ENCODE measurements at places on chromosomes 4 and X. TPM values are rescaled to one million over a fixed set of nuclear protein-coding genes. Genes with fewer than 3 reads are reported as not detected.
A peak's percentile ranks its signal among the peaks of the same experiment; 100 is the strongest.

DNA sequence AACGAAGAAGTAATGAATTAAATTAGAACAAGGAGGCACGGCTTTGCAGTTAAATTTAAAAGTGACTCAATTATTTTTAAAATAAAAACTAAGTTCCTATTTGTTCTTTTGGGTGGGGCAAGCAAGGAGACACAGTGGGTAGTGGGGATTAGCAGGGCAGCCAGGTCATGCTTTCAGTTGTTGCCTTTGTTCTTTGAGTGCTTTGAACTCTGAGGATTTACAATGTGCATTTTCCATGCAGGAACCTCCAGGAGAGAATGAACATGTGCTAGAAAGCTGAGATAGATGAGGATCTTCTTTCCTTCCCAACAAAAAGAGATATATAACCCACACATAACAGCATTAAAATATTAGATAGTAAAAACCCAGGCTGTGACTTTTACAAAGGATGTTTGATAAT, 420.4 kb upstream of the CTSO start:
- no peaks in the 10 kb centered on the region for H3K27me3 ChIP-seq
- H3K4me1 ChIP-seq, result no peaks in the 10 kb centered on the region
- no peaks in the 10 kb centered on the region for H3K36me3 ChIP-seq
- H3K4me3 ChIP-seq, result no peak overlapping the region
- no peak overlapping the region for H3K27ac ChIP-seq

GRCh38 chr4:26726655-26727387, 133.8 kb upstream of the STIM2 start:
- H3K4me1 ChIP-seq, result no peaks in the 10 kb centered on the region
- H3K4me3 ChIP-seq, result no peak overlapping the region
- H3K36me3 ChIP-seq, result no peaks in the 10 kb centered on the region
- no peak overlapping the region for H3K27ac ChIP-seq

Gene MAGEC2
- not detected for total RNA-seq

DNA sequence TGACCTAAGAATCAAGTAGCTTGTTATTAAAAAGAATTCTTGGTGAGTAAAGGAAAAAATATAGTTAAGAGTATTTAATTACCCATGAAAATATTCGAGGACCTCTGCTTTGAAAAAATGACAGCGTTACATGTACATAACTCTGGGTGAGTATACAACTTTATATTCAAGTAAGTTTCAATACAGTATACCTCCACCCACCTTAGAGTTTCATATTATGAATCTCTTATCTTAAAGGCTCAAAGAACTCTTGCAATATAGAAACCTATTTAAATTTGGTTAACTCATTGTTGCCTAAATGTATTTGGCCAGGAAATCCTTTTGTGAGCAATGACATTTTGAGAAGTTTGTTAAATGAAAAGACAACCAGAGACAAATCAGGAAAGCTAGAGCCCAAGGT, 138.2 kb downstream of the QDPR start:
- H3K36me3 ChIP-seq, result no peaks in the 10 kb centered on the region
- no peak overlapping the region for H3K4me3 ChIP-seq
- no peaks in the 10 kb centered on the region for H3K27me3 ChIP-seq
- no peak for DNase-seq
- no peaks in the 10 kb centered on the region for H3K4me1 ChIP-seq

Gene FAT4
- 5.0 TPM for total RNA-seq

- H3K36me3 ChIP-seq, result peaks cover 6% of the 10 kb centered on the region
- no peaks in the 10 kb centered on the region for H3K27me3 ChIP-seq
- H3K4me1 ChIP-seq, result peaks cover under 1% of the 10 kb centered on the region
- DNase-seq, result no peak
- H3K27ac ChIP-seq, result no peak overlapping the region
Measured at GRCh38 chr4:158667651-158668198, 4.0 kb downstream of the C4orf46 start.

DNA sequence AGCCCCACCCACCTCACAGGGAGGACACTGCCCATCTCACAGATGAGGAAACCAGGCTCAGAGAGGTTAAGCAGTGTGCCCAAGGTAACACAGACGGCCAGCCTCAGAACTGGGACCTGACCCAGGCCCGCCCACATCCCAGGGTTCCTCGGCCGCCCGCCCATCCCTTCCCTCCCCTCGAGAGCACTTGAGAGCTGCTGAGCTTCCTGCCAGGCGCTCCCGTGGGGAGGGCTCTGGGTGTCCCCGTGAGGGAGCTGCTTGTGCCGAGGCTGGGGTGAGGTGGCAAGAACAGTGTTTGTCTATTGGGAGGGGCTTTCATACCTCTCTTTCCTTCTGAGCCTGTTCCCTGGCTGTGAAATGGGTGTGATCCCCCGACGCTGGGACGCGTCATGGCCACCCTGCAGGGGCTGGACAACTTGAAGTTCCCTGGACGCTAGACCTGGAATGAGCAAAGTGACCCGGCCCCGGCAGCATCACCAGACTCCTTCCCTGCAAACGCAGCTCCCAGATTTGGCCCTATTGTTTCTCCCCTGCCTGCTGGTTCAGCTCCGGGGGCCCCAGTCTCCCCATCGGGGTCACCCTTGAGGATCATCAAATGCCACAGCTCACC, 204.9 kb downstream of the AFAP1 start:
- H3K4me1 ChIP-seq, result no peaks in the 10 kb centered on the region
- no peak overlapping the region for H3K27ac ChIP-seq
- DNase-seq, result no peak

- no peaks in the 10 kb centered on the region for H3K36me3 ChIP-seq
- no peaks in the 10 kb centered on the region for H3K27me3 ChIP-seq
- no peak for DNase-seq
- no peak overlapping the region for H3K4me3 ChIP-seq
- H3K27ac ChIP-seq, result no peak overlapping the region
Measured at GRCh38 chr4:161656594-161656993, 507.2 kb downstream of the FSTL5 start.

DNA sequence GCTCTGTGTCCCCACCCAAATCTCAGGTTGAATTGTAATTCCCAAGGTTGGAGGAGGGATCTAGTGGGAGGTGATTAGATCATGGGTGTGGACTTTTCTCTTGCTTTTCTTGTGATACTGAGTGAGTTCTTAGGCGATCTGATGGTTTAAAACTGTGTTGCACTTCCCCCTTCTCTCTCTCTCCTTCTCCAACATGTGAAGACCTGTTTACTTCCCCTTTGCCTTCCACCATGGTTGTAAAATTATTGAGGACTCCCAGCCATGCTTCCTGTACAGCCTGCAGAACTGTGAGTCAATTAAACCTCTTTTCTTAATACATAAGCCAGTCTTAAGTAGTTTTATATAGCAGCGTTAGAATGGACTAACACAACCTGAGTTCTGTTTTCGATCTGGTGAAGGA, 738.2 kb downstream of the ARAP2 start:
- H3K36me3 ChIP-seq, result no peaks in the 10 kb centered on the region
- DNase-seq, result no peak
- H3K27ac ChIP-seq, result no peak overlapping the region
- H3K27me3 ChIP-seq, result no peaks in the 10 kb centered on the region
- H3K4me1 ChIP-seq, result no peaks in the 10 kb centered on the region

Gene GPAT3
- 1.8 TPM for total RNA-seq

Gene BANK1
- 0.93 TPM for total RNA-seq

Gene MAB21L2
- not detected for total RNA-seq

DNA sequence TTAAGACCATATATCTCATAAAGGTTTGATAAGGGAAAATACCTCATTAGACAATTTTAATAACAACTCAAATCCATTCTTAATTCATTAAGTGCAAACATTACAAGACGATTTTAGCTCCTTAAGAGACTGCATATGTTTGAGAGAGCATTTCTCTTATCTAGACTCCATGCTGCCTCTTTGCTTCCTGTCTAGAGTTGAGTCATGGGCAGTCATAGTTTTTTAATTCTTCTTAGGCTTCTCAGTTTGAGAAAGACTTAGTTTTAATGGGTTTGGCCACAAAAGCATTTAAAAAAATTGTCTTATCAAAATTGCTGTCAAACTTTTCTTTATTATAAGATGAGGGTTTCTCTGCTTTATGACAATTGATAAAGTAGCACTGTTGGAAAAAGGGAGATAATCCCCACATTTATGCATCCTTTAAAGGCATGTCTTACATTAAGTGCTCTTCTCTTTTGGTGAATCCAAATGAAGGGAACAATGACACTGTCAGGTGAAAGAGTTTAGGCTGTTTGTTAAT, 713.4 kb downstream of the PCDH18 start:
- H3K27ac ChIP-seq, result no peak overlapping the region
- DNase-seq, result no peak

- DNase-seq, result no peak
- no peaks in the 10 kb centered on the region for H3K27me3 ChIP-seq
- H3K4me1 ChIP-seq, result no peaks in the 10 kb centered on the region
- no peak overlapping the region for H3K4me3 ChIP-seq
- H3K36me3 ChIP-seq, result no peaks in the 10 kb centered on the region
Measured at GRCh38 chrX:46247456-46247855, 297.8 kb downstream of the ZNF674 start.

- no peak for DNase-seq
- H3K4me1 ChIP-seq, result no peaks in the 10 kb centered on the region
- H3K27ac ChIP-seq, result no peak overlapping the region
- H3K36me3 ChIP-seq, result no peaks in the 10 kb centered on the region
- H3K4me3 ChIP-seq, result no peak overlapping the region
Measured at GRCh38 chr4:11669156-11669555, 240.5 kb upstream of the HS3ST1 start.

DNA sequence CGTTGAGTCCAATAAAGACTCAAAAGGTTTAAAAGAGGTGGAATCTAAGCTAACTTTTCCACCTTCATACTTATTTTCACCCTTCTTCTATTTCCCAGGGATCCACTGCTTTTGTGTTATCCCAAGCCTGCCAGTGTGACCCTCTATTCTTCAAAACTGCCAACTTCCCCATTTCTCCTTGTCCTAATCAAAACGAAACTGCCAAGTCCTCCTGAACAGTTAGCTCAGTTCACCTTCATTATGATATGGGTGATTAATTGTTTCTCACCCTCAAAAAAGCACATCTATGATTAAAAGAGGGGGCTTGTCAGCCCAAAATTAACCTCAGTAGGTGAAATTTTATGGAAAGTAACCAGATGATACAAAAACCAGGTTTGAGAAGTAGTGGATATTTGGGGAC, 108.4 kb downstream of the GUCY2F start:
- DNase-seq, result no peak
- H3K36me3 ChIP-seq, result no peaks in the 10 kb centered on the region
- no peaks in the 10 kb centered on the region for H3K27me3 ChIP-seq
- no peak overlapping the region for H3K27ac ChIP-seq
- peaks cover 5% of the 10 kb centered on the region for H3K4me1 ChIP-seq
- no peak overlapping the region for H3K4me3 ChIP-seq

DNA sequence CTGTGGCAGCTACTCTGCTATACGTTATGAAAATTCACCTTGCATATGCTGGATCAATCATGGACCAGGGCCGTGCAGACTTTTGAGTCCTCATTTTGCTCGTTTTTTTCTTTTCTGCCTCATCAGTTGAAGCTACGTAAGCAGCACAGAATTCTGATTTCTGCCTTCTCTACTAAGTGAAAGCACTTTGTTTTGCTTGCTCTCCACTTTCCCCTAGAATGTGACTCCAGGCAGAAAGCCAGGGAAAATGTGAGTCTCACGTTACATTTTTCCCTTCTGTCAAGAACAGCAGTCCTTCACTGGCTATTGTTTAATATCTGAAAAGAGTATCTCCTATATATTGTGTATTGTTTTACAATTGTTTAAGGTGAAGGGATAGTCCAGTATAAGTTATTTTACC, 1840.1 kb downstream of the PCDH7 start:
- no peaks in the 10 kb centered on the region for H3K4me1 ChIP-seq
- no peak overlapping the region for H3K4me3 ChIP-seq
- DNase-seq, result no peak

DNA sequence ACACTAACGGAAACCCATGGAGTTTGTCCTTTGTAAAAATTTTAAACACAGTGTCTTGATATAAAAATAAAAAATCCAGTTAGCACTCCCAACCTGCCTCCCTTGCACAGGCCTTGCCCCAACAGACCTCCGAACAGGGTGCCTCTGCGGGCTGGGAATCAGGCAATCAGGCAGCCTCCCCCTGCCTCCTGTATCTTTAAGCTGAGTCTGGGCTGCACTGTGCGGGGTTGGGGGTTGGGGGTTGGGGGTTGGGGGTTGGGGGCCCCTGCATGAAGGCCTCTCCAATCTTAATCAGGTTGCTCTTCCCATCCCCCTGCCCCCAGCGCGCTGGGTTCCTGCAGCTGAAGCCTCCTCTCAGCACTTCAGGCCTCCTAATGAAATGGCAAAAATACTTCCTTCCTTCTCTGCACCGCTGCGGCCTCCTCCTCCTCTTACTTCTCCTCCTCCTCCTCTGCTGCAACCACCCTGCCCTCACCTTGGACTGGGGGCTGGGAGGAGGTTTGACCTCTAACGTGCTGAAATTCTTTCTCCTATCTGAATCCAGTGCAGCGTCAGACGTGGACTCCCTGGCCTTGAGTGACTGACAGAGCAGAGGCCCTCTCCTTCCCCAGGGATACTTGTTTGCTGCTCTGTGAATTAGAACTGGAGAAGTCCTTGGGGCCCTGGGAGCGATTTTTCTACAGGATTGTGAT, 26.6 kb downstream of the NLGN3 start:
- peaks cover 3% of the 10 kb centered on the region for H3K36me3 ChIP-seq
- H3K27ac ChIP-seq, result no peak overlapping the region

Gene SPATA18
- total RNA-seq, result 2.0 TPM

DNA sequence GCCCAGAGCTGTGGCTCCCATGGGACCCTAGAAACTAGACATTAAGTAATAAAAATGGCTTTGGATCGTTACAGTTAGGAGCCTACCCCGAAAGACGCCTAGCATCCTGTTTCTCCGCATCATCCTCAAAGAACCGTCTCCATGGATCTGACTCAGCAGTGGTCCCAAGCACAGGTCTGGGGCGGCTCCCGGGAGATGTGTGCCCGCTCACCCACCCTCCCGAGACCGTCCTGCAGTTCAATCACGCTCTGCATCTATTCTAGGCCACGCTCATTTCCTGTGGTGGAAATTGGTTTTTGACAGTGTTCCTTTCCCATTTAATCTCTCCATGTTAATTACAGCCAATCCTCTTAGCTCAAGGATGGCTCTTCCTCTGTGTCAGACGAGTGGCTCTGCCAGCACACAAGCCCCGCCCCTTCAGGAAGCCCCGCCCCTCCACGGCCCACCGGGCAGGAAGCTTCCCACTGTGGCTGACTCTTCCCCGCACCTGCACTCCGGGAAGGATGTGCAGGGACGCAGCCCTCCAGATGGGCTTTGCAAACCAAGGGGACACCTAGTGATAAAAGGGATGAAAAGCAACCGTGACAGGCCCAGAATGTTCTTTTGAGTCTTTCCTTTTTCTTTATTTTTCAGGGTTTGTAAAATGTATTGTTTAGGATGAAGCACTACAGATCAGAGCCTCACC, 34.5 kb upstream of the HELT start:
- H3K36me3 ChIP-seq, result no peaks in the 10 kb centered on the region
- no peak overlapping the region for H3K4me3 ChIP-seq
- DNase-seq, result peak; percentile 91
- H3K27ac ChIP-seq, result no peak overlapping the region
- H3K4me1 ChIP-seq, result no peaks in the 10 kb centered on the region

- peak overlapping the region; percentile 64 for H3K4me3 ChIP-seq
- H3K27ac ChIP-seq, result no peak overlapping the region
- no peak for DNase-seq
- H3K36me3 ChIP-seq, result no peaks in the 10 kb centered on the region
- H3K27me3 ChIP-seq, result peaks cover 60% of the 10 kb centered on the region
Measured at GRCh38 chr4:190020790-190021717, 6.0 kb downstream of the FRG2 start.

Gene RPS6KA6
- total RNA-seq, result 14.6 TPM

Gene GAGE12F
- not detected for total RNA-seq
